Vagina (tissue), 2 donors: ENCODE measurements at places on chromosomes 3 and 15. TPM values are rescaled to one million over a fixed set of nuclear protein-coding genes. Genes with fewer than 3 reads are reported as not detected.

- no peak for DNase-seq
These were observed 78.6 kb downstream of the ABHD5 start for GRCh38 chr3:43769097-43769884.

DNA sequence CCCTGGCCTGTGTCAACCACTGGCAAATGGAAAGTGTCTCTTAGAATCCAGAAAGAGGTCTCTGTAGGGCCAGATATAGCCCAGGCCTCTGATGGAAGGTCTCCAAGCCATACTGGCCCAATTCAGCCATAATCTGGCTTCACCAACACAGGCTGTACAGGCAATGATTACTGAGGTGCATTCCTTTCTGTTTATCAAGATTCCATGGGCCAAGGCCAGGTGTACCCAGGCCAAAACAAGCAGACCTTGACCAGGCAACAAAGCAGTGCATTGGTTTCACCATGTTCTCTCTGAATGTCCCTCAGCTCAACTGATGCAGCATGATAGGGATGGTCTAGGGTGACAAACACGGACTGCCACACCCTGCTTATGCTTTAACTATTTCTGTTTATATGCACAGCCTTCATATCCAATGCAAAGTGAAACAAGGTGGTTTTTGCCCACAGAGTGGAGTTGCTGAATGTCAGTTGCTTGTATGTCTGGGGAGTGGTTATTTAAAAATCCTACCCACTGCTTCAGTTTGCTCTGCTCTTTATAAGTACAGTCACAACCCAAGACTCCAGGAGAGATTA lies 25.2 kb downstream of the CCNL1 start:
- no peak for DNase-seq

AGTR1 gene
- total RNA-seq, result 12.0 TPM

ADGRG7 gene
- not detected for total RNA-seq

GUCA1C gene
- not detected for total RNA-seq

COL6A5 gene
- not detected for total RNA-seq

TUSC7 gene
- not detected for total RNA-seq
